Activated gamma-delta T cell (primary cell): ENCODE measurements at places on chromosomes 4 and X.

DNA sequence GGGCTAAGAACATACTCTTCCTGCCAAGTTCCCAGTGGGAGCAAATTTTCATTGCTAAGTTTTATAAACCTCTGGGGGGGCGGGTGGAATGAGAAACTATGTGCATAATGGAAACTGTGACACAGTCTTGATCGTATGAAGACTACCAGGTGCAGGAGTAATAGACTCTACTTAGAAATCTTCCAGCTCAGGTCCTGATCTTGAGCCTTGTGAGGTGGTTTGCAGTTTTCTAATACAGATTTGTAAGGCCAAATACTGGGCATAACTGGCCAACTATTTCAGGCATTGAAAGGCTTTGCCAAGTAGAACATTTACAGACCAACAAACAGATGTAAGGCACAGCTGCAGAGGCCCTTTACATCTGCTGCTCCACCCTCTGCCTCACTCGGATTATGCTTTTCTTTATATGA is 89.7 kb upstream of the CBR4 start:
- no peak for DNase-seq

DNA sequence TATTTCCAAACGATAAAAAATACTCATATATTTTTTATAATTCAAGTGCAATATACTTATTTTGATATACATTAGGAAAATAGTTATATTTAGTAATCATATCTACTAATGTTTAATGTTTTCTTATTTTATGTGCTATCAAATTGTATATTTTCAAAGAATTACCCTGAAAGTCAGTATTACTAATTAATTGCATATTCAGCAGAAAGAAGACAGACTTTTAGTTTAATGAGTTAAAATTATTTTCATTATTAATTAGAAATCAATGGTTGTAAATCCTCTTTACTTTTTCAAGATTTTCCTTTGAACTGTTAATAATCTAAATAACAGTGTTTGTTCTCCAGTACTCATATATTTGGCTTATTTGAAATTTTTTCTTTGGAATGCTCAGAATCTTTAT is 181.3 kb upstream of the NDST4 start:
- no peak for DNase-seq

DNA sequence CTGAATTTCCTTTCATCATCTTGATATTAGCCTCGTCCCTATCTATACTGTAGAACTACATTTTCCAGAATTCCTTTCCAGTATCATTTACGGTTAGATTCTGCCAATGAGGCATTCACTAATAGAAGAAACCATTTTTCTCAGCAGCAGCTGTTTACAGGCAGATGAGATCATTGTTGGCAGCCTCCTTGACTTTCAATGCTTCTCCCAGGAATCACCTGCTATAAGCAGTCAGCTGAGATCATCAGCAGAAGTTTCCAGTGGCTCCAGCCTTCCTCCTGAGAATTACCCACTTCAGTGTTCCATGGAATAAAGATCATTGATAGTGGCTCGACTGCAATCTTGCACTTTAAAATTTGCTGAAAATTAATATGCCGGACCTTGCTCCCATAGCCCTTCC is 157.3 kb upstream of the TET2 start:
- no peak for DNase-seq

- no peak for DNase-seq
Measured at GRCh38 chrX:130034178-130034577, 51.7 kb downstream of the BCORL1 start.

- DNase-seq, result no peak
Measured at GRCh38 chr4:162115333-162115732, 48.5 kb downstream of the FSTL5 start.

- DNase-seq, result no peak
Measured at GRCh38 chr4:75321484-75321883, 192.7 kb downstream of the RCHY1 start.

- DNase-seq, result no peak
Measured at GRCh38 chr4:55834086-55834795, 14.7 kb downstream of the EXOC1L start.

DNA sequence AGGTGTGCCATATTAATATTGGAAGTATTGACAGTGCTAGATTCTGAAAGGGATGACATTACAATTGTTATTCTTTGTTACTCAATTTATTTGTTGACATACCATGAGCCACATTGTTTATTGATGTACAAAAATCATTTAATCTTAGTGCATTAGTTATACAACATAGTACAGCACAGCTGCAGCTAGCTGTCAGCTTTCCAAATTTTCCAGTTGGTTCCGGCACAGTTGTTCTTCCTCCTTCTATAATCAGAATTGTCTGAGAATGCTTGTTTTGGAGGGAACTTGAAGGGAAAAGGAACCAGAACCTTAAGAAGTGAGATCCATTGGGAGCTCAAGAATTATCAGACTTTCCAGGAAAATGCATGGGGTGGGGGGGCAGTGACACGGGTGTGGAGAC is 281.4 kb downstream of the ZIC3 start:
- DNase-seq, result no peak

- DNase-seq, result no peak
Measured at GRCh38 chr4:97952763-97953162, 190.5 kb downstream of the STPG2 start.

- no peak for DNase-seq
Measured at GRCh38 chr4:101294597-101294996, 52.7 kb downstream of the PPP3CA start.

- DNase-seq, result no peak
Measured at GRCh38 chrX:71365356-71365874, 742 bp upstream of the TAF1 start.

GRCh38 chr4:87835743-87836142 is 3.0 kb downstream of the MEPE start:
- DNase-seq, result no peak

- DNase-seq, result no peak
Measured at GRCh38 chr4:154276496-154276895, 215.1 kb downstream of the DCHS2 start.

DNA sequence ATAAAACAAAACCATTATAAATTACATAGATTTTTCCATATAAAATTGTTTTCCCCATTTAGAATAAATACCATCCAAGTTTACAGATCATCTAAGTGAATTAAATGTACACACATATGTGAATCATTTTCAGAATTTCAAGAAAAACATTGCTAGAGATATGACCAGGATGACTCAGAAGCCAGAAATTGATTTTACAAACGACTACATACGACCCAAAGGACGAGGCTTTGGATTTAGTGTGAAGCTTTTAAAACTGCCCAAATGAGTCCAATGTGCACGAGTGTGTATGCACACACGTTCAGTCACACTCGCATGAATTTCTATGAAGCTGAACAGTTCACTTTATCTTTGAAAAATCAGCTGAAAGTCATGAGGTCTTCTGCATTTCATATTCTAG is 37.9 kb downstream of the MFAP3L start:
- DNase-seq, result no peak

GRCh38 chrX:38870361-38870895 is 69.2 kb downstream of the MID1IP1 start:
- DNase-seq, result no peak

DNA sequence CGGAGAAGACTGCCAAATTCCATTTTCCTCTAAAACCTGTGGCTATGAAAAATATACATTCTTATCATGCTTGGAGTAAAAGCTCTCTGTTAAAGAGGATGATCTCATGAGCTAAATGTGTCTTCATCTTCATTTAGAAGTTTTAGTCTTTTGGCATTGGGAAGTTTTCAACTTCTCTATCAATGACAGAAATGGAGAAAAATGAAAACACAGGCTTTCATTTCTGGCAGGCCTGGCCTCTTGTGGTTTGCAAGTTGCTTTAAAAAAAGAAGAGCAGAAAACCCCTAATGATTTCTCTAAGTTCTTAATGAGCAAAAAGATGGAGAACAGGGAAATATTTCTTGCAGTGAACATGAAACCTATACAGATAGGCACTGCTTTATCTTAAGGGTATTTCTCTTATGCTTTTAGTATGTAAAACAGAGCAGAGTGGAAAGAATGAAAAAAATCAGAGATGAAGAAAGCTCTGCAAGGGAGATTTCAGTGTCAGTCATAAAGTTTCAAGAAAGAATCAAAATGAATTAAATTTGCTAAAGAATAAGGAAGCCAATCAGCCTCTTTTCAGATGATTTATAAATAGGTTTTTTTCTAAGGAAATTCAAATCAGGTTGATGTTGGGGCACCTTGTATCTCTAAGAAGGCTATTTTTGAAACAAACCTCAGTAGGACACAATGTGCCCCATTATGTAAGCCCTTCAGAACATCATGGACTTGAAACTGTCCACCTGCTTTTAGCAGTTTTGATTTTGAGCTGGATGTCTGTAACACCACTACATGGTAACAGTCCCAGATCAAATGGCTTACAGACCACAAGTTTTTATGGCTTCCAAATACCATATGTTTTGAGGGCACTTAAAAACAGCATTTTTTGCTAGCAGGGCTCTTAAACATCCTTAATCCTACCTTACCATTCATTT is 225.0 kb downstream of the GRIA3 start:
- DNase-seq, result no peak

DNA sequence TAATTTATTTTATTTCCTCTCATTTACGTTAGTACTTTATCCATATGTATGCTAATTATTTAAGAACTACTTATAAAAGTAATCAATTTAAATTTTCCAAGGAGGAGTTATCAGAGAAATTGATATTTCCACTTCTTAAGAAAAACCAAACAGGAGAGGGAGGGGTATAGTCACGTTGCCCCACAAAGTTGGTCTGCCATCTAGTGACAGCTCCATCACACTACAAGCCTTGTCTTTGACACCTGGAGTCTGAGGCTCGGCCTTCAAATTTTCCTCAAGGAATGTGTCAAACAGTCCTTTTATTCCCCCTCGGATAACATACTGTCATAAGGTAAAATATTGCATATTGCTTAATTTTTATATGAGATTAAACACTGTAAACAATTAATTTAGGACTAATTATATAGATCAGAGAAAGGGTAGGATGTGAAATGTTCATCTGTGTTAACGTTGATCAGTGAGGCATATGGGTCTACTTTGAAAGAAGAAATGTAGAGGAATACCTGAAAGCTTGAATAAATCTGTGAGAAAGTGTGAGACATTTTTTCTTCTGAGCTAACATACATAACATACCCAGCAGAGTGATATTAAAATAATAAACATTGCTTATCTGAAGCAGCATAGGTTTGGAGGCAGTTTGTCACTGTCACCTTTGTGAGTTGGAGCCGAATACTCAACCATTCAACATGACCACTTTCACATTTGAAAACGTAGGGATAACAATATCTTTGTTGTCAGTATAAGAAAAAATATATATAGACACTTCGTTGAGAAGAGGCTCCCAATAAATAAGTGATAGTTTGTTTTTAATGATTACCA is 114.4 kb downstream of the GLRA3 start:
- DNase-seq, result no peak
